ENCODE measurements at places on chromosomes 4 and X. TPM values are rescaled to one million over a fixed set of nuclear protein-coding genes. Genes with fewer than 3 reads are reported as not detected.

DNA sequence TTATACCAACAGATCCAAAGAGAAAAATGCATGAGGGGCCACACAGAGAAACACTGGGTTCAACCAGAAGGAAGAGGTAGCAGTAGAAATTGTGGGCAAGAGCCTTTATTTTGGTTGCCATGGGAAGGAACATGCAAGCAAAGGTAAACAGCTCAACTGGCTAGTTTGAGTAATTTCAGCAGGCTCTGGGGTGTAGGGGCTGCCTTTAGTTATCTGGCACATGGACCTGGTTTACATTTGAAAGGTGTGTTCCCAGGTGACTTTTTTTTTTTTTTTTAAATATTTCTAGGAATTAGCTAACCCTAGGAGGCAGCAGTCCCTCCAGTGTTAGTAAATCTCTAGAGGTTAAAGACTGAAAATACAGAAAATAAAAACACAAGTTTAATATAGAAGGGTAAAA, 481.9 kb downstream of the ACTRT1 start:
- DNase-seq: no peak

GRCh38 chrX:74351760-74352159, 47.8 kb downstream of the ZCCHC13 start:
- no peak for DNase-seq

DNA sequence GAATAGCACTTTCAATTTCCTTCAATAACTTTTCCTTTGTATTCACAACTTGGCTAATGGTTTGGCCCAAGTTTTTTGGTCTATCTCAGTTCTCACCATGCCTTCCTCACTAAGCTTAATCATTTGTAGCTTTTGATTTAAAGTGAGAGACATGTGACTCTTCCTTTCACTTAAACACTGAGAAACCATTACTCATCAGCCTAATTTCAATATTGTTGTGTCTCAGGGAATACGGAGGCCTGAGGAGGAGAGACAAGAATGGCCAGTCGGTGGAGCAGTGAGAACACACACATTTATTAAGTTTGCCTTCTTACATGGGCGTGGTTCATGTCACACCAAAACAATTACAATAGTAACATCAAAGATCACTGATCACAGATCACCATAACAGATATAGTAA, 56.7 kb downstream of the TSPAN5 start:
- DNase-seq: no peak

- DNase-seq: no peak
Measured at GRCh38 chr4:117224256-117224655, 138.9 kb upstream of the TRAM1L1 start.

DNA sequence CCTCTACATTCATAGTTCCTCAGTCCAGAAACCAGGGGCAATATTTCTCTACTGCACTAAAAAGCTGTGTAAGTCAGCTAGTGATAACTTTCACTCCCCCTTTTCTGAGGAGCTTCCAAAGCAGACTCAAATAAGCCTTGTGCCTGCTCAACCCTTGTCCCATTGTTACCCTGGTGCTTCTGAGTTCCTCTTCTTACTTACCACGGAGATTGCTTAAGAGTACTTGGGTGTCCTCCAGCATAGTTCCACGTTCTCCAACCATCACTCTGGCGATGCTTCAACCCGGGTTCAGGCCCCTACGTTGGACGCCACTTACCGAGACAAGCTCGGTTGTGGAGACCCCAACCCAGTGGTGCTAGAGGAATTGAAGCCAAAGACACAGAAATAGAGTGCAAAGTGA, 71.6 kb downstream of the ADAM29 start:
- no peak for DNase-seq

DNA sequence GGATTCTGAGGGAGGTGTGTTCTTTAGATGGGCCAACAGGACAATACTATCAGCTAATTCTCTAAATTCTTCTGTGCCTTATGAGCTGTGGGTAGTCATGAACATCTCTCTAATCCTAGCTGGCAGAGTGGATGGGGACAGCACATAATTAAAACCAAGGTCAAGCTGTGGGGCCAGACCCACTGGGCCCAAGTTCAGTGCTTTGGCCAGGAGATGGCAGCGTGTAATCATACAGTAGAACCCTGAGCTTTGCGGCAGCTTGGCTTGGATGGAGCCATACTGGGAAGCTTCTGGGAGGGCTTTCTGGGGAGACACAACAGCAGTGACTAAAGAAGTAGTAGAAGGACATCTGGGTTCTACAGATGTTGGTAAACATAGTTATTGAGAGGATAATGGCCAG, 140.3 kb upstream of the CXCL13 start:
- DNase-seq: peak; percentile 16

- no peak for DNase-seq
Measured at GRCh38 chr4:38366456-38366855, 297.5 kb upstream of the KLF3 start.

DNA sequence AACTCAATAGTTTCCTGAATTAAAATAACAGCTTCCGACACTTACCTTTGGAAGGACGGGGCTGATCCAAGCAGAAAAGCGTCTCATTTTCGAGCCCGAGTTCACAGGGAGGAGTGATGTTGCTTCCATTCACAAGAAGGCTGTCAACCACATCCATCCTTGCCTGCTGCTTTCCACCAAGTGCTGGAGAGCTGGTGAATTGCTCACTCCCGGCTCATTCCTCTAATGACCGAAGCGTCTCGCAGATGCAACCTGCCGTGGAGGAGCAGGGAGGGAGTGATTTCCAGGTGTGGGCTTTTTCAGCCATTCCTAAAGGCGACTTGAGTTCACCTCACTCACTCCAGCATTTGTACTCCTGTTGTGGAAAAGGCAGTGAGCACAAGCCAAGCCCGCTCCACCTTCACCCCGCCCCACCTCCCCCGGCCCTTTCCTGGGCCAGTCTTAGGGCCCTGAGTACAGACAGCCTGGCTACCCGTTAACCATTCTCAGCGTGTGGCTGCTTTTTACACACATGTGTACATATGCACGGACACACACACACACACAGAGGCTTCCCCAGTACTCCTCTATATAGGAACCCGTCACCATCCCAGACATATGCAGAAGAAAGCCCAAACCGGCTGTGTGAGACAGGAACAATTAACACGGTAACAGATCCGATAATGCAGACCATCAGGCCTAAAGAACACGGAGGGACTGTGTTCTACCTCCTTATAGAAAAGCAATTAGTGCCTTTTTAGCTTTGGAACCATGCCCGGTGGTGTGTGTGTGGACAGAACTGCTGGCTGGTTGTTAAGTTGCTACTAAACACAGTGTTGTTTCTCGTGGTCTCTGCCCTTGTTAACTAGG, at the start of gene CCKAR:
Gene CCKAR, minus strand, starts transcription at position 374 of the 849 bp plus-strand sequence. Its CDS starts 217 bp downstream, at position 157.
- no peak for DNase-seq

DNA sequence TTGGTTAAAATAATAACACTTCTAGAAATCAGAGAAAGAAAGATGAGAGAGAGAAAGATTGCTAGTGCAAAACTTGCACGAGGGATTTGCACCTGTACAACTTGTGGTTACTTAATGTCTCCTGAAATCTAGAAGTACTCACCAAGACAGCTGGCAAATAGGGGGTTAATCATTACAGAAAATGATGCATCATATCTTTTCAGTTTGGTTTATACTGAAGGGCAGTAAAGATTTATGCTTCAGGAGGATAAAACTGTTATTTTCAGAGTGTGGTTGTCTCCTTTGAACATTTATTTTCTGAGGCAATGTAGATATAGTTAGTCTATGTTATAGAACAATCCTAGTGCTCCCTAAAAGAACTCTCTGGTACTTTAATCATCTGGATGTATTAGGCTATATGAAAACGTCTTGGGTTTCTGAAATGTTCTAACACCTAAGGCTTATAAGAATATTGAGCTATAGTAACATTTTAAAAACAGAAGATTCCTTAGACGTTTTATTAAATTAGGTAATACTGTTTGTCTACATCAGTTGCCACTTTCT, 13.3 kb downstream of the ATOH1 start:
- DNase-seq: no peak

DNA sequence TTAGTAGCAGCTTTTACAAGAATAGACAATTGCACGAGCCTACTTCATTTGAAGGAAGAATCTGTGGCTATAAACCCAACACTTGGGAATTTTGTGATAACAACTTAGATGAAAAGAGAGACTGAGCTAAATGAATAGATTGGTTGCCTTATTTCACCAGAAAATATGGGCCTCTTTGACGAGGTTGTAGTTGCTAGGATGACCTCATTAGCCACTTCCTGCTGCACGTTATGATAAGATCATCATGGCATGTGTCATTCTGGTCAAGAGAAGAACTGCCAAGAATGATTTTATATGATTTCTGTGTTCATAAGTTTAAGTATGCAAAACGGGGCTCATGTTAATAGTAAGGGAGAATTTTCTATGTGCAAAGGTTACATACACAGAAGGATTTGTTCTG, 321.9 kb upstream of the GIMD1 start:
- DNase-seq: no peak

DNA sequence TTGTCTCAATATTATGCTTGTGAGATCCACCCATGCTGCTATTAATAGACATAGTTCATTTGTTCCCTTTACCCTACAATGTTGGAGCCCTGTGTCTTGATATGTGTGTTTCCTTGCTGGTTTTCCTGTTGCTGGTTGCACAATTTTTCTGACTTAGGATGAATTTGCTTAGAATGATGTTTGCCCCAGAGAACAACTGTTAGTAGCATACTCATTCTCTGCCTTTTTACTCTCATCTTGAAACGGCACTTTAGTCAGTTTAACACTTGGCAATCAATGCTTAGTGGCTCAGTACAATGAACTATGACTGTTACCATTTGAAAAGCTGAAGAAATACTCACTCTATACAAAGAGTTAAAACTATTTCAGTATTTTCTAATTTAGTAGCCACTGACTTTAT, 158.8 kb upstream of the NDST4 start:
- DNase-seq: no peak

- DNase-seq: no peak
Measured at GRCh38 chr4:56786955-56787354, 34.5 kb downstream of the SPINK2 start.

DNA sequence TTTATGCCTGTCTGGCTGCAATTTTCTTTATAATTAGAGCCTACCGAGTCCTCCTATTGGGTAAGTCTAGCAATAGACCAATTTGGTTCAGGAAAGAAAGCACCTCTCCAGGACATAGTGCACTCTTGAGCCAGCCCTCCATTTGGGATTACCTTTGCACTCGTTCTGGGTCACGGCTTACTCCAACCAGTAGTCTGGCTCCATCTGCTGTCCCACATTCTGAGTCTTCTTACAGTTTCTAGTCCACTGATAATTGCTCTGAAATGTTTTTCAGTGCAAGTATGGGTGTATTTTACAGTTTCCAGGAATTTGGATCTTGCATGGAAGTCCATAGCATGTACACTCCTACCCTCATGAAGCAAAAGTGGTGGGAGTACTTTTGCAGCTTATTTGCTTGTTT, 34.8 kb upstream of the USP51 start:
- no peak for DNase-seq

GRCh38 chrX:18426004-18426320, 554 bp downstream of the CDKL5 start:
- DNase-seq: no peak

DNA sequence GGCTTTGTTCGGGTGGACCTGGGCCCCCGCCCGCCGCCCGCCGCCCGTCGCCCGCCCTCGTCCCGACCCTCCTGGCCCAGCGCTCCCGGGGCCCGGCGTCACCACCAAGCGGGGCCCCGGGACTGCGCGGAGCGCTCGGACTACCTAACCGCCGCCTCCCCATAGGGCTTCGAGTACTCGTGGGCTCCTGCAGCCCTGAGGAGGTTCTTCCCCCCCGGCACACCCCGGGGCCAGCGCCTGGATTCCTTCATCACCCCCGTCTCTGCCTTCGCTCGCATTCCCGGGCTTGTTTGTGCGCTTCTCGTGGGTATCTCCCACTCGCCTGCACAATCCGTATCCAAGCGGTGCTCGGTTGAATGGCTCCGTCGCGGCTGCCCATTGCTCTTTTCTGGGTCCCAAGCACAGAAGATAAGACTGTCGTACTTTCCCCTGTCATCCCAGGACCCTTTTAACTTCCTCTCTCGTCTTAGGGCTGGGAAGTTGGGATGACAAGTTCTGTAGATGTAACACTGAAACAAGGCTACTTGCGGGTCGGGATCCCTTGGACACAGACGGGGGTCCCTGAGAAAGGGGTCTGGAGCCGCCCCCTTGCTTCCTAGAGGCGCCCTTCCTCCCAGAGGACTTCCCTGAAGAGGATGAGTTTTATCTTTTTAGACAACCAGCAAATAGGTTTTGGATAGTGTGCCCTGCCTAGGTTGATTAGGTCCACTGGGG, 565 bp downstream of the MOB1B start:
- no peak for DNase-seq

DNA sequence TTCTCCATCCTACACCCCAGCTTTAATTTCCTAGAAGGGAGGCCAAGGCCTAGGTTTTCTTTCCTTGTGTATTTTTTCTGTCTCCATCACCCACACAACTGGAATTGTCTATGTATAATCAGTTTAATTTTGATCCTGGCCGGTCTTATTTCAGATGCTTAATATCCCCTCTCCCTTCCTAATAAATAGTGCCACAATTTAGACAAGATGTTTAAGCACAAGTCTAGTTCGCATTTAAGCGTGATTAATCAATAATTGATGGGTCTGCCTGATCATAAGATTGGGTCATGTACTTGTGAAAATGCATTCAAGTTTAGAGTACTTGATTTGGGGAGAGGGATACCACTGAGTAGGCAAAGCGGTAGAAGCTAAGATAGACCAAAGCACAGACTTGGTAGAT, 2.4 kb downstream of the BMP2K start:
- no peak for DNase-seq

DNA sequence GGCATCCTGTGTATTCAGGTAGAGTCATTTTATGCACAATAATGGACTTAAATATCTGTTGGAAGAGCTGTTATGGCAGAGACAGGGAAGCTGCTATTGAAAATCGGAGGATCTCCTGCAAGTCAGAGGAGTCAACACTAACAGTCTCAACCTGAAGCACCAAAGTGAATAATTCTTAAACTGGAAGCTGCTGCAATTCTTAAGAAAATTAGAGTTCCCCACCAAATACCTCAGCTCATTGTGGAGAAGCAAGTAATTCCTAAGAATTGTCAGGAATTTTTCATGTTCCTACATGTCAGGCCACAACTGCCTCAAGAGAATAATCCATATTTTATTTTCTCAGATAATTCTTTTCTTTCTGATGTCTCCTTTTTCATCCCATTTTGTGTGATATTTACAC, 892.6 kb upstream of the LCORL start:
- DNase-seq: no peak

DNA sequence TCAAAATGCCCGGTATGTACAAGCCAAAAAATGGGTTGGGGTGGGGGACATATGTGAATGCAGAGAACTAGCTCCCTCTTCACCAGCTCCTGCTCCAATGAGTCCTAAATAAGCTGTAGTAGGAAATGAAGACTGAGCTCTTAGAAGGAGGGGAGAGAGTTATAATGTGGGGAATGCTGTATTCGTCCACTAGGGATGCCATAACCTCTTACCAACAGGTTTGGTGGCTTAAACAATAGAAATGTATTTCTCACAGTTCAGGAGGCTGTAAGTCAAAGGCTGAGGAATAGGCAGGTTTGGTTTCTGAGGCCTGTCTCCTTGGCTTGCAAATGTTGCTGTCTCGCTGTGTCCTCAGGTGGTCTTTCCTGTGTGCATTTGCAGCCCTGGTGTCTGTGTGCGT, 4.4 kb upstream of the INPP4B start:
- no peak for DNase-seq

- DNase-seq: no peak
Measured at GRCh38 chr4:6576512-6576911, 1.5 kb downstream of the MAN2B2 start.

Gene EGF
- not detected for total RNA-seq

Gene PGAM4
- not detected for total RNA-seq

Gene MAGED4
- total RNA-seq: 3.7 TPM

Gene CBLL2
- not detected for total RNA-seq

Gene KIT
- 18.6 TPM for total RNA-seq

Gene NLGN4X
- 10.3 TPM for total RNA-seq

Gene GBA3
- not detected for total RNA-seq
